RPMI7951 (cell line): ENCODE measurements at places on chromosomes 4 and X. TPM values are rescaled to one million over a fixed set of nuclear protein-coding genes. Genes with fewer than 3 reads are reported as not detected.

Gene CDK16
- total RNA-seq: 143 and 179 TPM in 2 replicates

Gene IL2RG
- total RNA-seq: not detected in 2 replicates

Gene PNMA5
- not detected in 2 replicates for total RNA-seq

Gene NXF2
- total RNA-seq: not detected in 2 replicates

Gene SLC6A14
- total RNA-seq: not detected in 2 replicates

Gene CT47B1
- total RNA-seq: not detected in 2 replicates

Gene MAN2B2
- total RNA-seq: 11.7 TPM in 2 replicates

Gene PRRG1
- 11.9 and 12.6 TPM in 2 replicates for total RNA-seq

Gene CCDC120
- total RNA-seq: 0.72 and 1.1 TPM in 2 replicates

GRCh38 chr4:8063974-8064563 lies 94.5 kb downstream of the ABLIM2 start:
- DNase-seq: no peak

- DNase-seq: no peak
Observed at GRCh38 chr4:10891866-10892265, 207.3 kb upstream of the CLNK start.

- peak; percentile 30 for DNase-seq
Observed at GRCh38 chr4:102263024-102263787, 82.1 kb downstream of the SLC39A8 start.

GRCh38 chr4:1402021-1402515 lies 4.2 kb downstream of the NKX1-1 start:
- no peak for DNase-seq

GRCh38 chrX:78123190-78123589 lies 16.3 kb downstream of the TAF9B start:
- peak; percentile 62 for DNase-seq

DNA sequence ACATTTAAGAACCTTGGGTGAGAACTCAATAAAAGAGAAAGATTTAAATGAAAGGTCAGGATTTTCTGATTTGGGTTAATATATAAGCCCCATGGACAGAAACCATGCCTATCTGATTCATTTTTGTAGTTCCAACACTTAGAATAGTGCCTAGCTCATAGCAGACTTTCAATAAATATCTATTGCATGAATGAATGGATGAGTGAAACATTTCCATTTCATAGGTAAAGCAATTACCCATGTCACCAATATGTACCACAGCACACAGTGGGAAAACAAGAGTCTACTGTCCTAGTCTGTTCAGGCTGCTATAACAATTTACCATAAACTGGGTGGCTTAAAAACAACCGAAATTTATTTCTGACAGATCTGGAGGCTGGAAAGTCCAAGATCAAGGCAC lies 63.9 kb upstream of the PTPN13 start:
- DNase-seq: no peak

DNA sequence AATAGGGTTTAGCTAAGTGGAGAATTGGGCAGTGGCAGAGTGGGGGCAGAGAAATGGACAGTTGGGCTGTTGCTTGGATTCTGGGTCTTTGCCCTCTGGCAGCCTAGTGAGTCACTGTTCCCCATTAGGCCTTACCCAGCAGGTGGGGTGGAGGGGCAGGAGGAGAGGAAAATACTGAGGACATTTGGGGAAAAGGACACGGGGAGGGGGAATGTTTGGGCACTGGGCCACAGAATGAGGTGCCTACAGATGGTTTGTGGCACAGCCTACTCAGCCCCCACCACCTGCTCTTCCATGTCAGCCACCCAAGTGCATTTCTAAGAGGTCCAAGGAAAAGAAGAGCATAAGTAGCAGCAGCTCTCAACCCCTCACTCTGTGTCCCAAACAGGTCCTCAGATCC lies 13.0 kb downstream of the SLC16A2 start:
- DNase-seq: no peak

GRCh38 chr4:8280158-8280875 lies 10.8 kb downstream of the HTRA3 start:
- no peak for DNase-seq

DNA sequence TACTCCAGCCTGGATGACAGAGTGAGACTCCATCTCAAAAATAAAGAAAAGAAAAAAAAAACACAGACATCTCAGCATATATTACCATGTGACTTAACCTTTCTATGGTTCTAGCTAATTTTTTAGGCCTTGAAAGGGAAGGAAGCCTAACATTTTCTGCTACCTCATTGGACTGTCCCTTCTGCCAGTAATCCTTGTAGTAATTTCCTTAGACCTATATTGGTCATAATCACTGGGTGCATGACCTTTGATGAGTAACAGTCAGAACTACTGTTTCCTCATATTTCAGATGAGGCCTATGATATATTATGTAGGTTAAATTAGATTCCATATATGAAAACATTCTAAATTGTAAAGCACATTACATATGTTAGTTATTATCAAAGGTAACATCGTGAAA lies 9.6 kb downstream of the XIAP start:
- DNase-seq: no peak

GRCh38 chr4:181147416-181147951 lies 1095.7 kb upstream of the TENM3 start:
- DNase-seq: no peak

GRCh38 chr4:113636877-113637276 lies 124.7 kb downstream of the CAMK2D start:
- DNase-seq: peak; percentile 65

- no peak for DNase-seq
Observed at GRCh38 chrX:112664924-112665323, 14.8 kb downstream of the LHFPL1 start.

- no peak for DNase-seq
Observed at GRCh38 chrX:28278726-28279125, 297.5 kb upstream of the DCAF8L1 start.

- DNase-seq: no peak
Observed at GRCh38 chr4:38612646-38613414, 51.2 kb upstream of the KLF3 start.

GRCh38 chr4:100299046-100299840 lies 109.0 kb upstream of the DDIT4L start:
- peak; percentile 68 for DNase-seq
